ENCODE measurements at places on chromosomes 1 and 21. TPM values are rescaled to one million over a fixed set of nuclear protein-coding genes. Genes with fewer than 3 reads are reported as not detected.

Gene VWA5B1
- 0.30 TPM for total RNA-seq

Gene FOXE3
- total RNA-seq: not detected

Gene CLCA1
- total RNA-seq: not detected

DNA sequence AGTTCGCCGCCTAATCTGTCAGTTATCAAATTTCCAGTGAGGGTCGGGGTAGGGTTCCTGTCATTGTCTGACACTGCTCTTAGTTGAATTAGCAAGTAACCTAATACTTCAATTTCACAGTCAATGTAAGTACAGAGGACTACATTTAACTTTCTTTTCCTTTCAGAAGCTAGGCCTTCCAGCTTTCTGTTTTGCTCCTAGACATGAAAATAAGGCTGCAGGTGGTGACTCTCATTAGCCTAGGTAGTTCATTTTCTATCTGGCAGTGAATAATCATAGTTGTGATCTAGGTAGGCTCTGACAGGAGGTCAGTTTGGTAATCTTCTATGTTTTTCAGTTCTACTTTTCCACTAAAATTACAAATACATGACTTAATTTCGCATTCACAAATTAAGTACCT is 783.1 kb downstream of the MRPL39 start:
- DNase-seq: no peak

DNA sequence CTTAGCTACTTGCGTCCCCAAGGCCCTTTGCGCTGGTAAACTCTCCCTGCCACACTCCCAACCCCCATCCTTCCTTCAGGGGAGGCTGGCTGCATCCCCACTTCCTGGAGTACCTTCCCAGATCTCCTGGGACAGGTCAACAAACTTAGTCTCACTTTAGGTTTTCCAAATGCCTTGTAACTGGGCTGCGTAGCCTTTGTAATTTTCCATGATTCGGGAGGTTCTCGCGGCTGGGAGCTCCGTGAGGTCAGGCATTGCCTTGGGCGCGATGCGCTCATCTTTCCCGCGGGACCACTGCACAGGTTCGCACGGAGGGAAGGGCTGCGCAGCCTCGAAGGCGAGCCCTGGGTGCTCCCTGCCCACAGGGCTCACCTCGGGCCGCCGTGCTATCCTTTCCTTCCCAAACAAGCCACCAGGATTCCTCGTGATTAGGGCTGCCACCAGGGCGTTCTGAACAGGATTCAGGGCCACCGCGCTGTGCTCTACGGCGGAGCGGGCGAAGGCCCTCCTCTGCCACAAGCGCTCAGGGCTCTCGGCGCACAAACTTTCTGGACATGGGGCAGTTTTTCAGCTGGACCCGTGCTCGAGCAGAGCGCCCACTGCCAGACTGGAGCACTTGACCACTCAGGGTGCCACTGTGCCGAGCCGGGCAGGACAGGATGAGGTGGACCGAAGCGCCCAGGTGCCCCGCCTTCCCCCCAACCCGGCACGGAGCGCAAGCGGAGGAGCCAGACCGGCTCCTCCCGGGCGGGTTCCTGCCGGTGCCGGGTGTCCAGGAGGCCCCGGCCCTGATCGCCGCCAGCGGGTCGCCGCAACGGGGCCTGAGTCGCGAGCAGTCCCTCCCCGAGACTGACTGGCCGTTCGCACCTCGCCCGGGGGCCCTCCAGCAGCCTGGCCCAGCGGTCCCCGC is 1.1 kb downstream of the TMPRSS2 start:
- DNase-seq: no peak

DNA sequence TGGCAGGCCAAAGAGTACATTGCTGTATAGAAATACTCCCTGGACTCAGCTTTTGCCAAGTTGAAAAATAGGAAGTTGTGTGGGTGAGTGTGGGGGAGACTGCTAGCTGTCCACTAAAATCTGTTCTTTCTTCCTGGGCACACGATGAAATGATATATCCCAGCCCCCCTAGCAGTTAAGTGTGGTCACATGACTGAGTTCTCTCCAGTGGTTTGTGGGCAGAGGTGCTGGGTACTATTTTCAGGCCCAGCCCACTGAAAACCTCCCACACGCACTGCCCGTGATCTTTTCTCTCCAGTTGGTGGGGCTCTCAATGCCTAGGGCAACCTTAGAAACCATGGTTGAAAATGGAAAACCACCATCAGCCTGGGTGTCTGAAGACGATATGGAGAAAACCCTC is 119.7 kb upstream of the LMO4 start:
- no peak for DNase-seq

DNA sequence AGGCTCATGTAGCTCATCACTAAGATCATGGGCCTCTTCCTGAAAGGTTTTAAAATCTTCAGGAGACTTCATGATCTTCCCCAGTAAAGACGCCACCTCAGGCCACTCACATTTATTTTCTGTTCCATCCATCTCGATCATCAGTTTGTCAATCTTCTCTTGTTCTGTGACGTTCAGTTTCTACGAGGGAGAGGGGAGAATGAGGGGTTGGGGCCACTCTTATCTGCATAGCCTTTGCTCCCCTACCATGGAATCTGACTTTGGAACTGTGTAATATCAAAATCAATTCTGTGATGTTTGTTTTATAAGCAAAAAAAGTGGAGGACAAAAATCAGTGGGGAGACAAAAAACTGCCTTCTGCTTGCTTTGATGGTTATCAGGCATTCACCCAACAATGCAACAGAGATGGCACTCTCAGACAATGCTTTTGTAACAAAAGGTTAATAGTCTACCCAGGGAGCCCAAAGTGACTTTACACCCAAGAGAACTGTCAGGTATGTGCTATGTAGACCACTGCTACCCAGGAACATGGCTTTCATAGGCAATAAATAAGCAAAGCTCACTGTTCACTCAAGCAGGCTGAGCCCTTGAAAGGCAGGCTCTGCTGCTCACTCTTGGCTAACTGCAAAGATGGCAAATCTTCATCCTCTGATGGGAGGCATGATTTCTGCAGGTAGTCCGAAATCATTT is 10.5 kb downstream of the ENO1 start:
- DNase-seq: no peak

GRCh38 chr1:220454155-220454777 is 73.7 kb upstream of the MARK1 start:
- no peak for DNase-seq

DNA sequence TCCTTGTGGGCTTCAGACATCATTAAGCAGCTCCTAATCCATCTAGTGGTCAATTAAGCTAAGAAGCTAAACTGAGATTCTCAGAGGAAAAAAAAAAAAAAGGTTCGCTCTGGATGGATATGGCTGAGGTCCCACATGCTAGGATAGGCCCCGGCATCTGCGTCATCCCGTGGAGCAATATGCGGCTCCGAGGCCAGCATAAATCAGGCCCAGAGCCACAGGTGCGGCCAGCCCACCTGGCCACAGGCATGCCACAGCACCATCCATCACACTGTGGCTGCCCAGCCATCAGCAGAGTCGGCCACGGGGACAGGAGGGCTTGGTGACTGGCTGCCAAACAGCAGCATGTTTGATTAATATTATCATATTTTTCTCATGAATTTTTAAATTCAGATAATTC is 106.9 kb upstream of the TIAM1 start:
- no peak for DNase-seq

- no peak for DNase-seq
These were observed 165.4 kb downstream of the MRPL39 start for GRCh38 chr21:25441835-25442234.

All from activated naive CD4-positive, alpha-beta T cell treated with anti-CD3 and anti-CD28 coated beads, Interleukin-2, amount 50 U/mL, for 72 hours (primary cell).